ENCODE measurements at places on chromosomes 7 and 10.

DNA sequence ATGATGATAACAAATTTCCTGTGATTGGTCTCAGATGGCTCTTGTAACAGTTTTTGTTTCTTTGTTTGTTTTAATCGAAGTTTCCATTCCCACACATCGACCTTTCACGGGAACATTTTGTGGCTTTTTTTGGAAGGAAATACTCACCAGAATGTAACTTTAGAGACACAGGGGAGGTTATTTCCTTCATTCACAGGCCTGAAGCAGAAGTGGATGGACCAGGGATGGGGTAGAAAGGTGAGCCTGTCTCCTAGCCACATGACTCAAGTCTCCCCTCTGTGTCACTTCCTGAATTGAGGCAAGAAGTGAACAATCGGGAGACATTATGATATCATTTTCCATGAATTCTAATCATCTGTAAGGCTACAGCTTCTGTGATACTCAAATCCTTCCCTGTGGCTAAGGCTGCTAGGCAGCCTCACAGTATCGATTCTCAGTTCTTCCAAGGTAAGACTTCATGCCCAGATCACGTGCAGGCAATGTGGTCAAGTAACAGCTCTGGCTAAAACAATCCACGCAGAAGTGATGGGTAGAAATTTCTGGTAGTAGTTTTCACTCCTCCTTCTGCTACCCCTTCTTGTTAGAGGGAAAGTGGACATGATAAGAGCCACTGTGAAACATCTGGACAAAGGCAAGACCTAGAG is 203.9 kb upstream of the NEBL start:
- no peak for DNase-seq

DNA sequence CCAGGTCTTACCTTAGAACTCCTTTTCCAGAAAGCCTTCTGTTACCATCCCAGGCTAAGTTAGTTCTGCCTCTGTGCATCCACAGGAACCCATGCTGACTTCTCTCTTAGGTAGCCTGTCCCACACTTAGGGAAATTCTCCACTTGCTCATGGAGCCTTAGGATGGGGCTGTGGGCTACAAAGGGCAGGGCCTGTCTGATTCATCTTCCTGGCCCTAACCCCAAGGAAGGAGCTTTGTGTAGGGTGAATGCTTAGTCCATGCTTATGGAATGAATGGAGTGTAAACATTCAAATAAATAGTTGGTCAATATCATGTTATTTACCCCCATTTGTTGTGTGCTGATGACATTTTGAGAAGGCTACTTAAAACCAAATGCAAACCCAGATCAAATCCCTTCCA is 54.7 kb downstream of the EMX2 start:
- DNase-seq = no peak

DNA sequence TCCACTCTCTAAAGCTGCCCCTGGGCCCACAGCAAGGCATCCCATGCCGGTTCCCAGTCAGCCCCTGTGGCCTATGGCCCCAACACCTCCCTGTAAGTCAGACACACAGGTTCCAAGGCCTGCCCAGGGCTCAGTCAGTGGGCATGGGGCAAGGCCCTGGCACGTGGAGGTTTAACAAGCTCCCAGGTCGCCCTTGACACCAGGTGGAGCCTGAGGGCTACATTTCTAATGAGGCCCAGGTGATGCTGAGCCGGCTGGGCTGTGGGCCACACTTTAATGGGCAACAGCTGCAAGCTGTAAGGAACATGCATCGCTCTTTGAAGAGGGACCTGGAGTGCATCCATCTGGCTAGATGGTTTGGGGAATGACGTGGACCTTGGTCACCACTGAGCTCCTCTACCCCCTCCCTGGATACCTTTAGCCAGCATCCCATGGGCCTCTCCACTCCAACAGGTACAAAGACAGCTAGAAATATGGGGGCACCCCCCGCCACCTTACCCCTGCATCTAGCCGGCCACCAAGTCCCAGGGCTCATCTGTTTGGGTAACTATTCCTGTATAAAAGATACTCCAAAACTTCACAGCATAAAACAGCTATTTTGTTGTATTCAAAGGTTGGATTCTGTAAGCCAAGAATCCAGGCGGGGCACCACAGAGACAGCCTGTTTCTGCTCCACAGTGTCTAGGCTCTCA is 122.5 kb downstream of the OAT start:
- DNase-seq = no peak

DNA sequence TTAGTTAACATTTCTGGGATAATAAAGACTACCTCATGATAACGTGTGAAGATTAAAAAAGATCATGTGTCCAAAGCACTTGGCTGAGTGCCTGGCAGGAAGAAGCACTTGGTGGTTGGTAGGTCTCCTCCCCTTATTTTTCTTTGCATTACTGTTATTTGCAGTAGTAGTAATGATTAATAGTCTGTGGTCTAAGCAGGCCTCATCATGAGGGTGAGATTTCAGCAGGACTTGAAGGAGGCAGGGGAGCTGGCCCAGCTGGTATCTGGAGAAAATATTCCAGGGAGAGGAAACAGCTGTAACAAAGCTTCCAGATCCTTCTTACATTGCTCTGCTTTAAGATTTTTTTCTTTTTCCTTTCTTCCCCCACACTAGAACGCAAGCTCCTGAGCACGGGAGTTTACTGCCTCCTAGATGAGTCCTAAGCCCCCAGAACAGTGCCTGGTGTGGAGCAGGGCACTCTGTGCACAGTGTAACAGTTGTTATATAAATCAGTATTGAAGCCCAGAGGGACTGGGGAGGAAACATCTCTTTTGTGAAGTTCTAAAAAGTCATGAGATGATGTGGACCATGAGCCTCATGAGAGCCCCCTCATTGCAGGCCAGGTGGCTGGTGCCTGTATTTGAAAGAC is 31.1 kb upstream of the RHEB start:
- no peak for DNase-seq

DNA sequence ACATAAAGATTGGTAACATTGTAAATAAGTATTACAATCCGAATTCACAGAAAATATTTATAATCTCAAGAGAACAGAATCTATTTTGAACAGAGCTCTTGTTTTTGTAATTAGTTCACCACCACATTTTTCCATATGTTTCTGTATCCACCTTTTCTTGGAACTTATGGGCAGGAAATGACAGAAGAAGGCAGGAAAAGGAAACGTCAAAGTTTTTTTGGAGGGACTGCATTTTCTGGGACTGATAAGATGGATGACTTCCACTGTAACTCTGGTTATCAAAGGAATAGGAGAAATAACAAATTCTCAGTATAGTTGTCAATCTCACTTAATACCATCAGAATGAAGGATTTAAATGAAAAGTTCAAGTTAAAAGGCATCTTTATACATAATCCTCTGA is 75.1 kb upstream of the SMNDC1 start:
- no peak for DNase-seq

- DNase-seq = no peak
Observed at GRCh38 chr7:128939861-128940410, 2.2 kb downstream of the IRF5 start.

- no peak for DNase-seq
Observed at GRCh38 chr10:43304687-43305333, 37.9 kb upstream of the RASGEF1A start.

- no peak for DNase-seq
Observed at GRCh38 chr7:116942504-116942903, 10.8 kb upstream of the ST7 start.

DNA sequence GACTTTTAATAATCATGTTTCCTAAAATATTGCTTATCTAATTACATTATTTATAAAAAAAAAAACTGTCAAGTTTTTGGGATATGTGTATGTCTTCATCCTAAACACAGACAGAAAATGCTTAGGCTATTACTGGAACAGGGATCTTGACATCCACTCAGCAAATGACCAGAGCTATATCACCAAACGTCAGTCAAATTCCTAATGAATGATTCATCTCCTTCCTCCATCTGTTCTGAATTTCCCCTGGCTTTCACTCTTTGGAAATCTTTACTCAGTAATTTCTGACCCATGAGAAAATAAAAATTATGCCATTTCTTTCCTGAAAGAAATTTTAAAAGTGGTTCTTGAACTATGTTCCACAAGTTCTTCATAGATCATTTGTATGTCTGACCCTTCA is 552.4 kb upstream of the KCND2 start:
- DNase-seq = no peak

DNA sequence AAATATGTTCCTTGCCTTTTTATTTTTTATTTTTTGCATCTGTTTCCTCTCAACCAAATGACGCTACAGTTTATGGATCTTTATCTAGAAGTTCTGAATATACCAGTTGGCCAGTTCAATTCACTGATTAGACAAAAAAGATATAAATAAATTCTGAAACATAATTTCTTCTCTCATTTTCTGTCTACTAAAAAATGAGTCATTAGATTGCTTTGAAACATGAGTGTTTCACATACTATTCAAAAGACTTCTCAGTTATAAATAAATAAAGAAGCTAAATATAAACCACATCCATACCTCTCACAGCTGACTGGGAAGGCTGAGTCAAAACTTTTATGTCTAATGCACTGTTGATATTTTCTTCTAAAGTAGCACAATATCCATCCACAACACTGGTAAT is 97.6 kb upstream of the GPR22 start:
- DNase-seq = no peak

- DNase-seq = no peak
Observed at GRCh38 chr7:2412587-2413201, 9.3 kb downstream of the CHST12 start.

DNA sequence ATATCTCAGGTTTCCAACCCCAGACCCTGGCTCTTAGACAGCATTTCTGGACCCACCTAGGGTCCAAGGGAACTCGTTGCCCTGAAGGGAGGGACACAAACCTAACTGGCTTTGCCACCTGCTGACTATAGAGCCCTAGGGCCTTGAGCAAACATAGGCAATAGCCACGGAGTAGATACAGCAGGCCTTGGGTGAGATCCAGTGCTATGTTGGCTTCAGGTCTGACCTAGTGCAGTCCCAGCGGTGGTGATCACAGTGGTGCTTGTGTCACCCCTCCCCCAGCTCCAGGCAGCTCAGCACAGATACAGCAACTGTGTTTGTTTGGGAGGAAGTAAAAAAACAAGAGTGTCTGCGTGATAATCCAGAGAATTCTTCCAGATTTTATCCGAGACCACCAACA is 9.7 kb upstream of the TNKS2 start:
- no peak for DNase-seq

- DNase-seq = no peak
Observed at GRCh38 chr10:132920101-132920925, 22.1 kb downstream of the CFAP46 start.

DNA sequence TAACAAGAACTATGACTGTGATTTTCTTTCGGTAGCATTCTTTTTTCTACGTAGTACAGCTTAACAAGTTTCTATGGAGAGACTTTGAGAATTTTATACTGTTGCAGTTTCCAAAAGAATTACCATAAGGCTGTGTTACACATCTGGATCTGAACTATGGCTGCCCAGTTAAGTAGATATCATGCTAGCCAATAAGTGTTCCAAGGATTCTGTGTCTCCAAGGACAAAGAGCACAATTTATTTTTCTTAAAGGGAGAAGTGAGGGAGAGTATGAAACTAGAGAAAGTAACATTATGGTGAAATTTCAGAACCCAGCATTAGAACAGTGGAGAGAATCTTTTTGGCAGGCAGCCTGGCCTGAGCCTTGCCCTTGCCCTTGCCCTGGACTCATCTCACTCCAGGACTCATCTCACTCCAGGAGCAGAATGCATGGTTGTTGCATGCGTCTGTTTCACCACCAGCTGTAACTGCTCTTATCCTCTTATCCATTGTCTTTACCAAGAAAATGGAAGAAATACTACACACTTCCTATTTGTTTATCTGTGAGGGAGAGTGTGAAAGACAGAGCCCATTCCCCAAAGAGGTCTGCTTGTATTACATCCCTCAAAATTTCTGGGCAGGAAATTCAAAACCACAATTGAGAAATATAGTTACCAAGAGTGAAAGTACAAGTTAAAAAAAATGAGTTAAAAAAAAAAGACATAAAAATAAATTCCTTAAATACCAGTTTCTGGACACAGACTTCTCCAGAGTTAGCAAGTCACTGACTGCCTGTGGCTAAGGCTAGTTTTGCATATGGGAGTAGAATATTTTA is 1067.5 kb downstream of the NRG3 start:
- no peak for DNase-seq

DNA sequence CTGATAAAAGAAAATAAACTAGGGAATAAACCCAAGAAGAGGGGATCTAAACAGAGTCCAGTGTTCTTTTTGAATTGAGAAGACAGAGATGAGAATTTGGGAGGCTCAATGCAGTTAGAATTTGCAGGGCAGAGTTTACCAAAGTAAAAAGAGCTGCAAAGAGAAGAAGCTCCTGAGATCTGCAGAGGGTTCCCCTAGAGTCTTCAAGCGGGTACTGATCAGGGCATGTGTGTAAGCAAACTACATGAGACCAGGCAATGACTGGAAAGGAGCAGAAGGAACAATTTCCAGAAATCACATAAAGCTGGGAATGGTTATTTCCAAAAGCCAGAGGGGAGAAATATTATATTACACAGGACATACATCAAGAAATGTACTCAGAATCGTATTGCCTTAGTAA is 58.1 kb upstream of the TES start:
- DNase-seq = no peak

GRCh38 chr7:157044147-157044687 is 33.8 kb upstream of the MNX1 start:
- no peak for DNase-seq

- no peak for DNase-seq
Observed at GRCh38 chr7:651032-651728, 75.3 kb upstream of the DNAAF5 start.

- no peak for DNase-seq
Observed at GRCh38 chr7:45978010-45978681, 57.1 kb upstream of the IGFBP3 start.

DNA sequence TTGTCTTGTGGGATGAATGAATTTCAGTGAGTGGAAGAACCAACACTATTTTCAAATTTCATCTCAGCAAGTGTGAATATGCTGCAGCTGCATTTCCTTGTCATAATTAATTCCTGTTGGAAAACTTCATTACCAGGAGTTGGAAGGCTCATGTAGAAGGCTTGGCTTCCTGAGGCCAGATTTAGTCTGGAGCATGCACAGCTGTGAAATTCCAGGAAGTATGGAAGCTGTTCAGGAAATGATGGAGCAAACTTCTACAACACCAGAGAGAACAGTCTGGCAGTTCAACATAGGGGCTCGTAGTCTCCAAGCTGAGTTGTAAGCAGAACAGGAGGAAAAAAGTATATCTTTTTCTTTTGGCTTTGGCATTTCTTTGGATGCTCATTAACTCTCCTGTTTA is 1439.9 kb upstream of the CELF2 start:
- DNase-seq = no peak

- DNase-seq = no peak
Observed at GRCh38 chr7:28955718-28956607, 2.2 kb downstream of the TRIL start.

DNA sequence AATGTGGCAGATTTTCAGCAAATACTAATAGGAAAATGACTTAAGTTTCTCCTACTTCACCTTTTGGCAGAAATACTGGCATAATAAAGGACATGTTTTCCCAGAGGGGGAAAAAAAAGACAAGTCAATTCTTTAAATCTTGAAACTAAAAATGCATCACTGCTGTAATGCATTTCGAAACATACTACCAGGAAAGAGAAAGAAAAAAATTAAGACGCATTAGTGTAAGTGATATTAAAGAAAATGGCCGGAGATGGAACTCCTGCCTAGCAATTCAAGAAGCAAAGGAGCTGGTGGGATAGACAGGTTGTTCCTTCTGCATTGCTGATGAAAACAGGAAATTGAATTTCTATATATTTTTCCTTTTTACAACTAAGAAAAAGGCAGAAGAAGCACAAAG is 3.2 kb downstream of the ACTR1A start:
- DNase-seq = no peak

- no peak for DNase-seq
Observed at GRCh38 chr7:88291398-88292173, 15.1 kb downstream of the STEAP4 start.

GRCh38 chr7:72042855-72043254 is 369.3 kb downstream of the CALN1 start:
- no peak for DNase-seq

Data from stimulated activated CD8-positive, alpha-beta memory T cell treated with anti-CD3 and anti-CD28 coated beads, Interleukin-15, amount 100 ng/mL, for 24 hours (primary cell).